ENCODE measurements at places on chromosomes 5 and 9.

DNA sequence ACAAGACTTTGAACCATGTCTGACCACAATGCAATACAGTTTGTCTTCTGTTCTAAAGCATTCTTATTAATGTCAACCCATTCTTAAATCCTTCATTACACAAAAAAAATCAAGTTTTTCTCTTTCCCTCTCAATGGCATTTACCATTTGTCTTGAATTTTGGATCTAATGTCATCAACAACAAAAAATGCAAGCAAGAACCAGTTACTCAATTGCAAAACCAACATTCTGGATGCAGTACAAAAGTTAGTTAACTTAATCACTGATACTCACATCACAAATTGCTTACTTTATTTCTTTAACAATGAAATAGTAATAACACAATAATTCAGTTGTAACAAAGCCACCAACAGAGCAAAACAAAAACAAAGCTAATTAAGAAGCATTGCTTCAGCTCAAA lies 6.0 kb downstream of the C9orf40 start:
- no peak for DNase-seq

DNA sequence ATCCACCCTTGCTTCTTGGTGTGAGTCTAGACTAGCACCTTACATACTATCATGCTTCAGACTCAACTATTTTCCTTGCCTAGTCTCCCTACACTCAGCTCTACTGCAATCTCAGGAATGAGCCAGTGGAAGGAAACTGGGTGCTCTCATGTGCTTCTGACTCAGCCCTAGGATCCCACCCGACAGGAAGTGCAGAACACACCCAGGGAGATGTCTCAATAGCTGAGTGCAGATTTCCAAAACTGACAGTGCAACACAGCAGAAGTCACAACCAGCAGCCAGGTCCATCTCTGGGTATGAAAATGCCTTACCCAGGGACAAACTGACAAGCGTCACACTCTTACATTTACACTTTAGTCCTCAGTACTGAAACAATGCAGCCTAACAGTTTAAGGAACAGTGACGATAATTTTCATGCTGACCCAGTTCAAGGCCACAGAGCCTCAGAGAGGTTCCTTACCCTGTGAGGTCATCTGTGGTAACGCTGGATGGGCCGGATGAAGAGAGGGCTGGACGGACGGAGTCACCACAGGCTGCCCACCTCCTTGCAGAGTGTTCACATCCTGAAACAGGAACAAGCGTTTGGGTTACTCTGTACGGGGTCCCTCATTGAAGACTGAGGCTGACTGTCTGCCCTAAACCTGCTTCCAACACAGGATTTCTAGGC lies 33.0 kb downstream of the FKBP15 start:
- no peak for DNase-seq

GRCh38 chr5:124584991-124585715 lies 161.3 kb downstream of the ZNF608 start:
- DNase-seq: no peak

DNA sequence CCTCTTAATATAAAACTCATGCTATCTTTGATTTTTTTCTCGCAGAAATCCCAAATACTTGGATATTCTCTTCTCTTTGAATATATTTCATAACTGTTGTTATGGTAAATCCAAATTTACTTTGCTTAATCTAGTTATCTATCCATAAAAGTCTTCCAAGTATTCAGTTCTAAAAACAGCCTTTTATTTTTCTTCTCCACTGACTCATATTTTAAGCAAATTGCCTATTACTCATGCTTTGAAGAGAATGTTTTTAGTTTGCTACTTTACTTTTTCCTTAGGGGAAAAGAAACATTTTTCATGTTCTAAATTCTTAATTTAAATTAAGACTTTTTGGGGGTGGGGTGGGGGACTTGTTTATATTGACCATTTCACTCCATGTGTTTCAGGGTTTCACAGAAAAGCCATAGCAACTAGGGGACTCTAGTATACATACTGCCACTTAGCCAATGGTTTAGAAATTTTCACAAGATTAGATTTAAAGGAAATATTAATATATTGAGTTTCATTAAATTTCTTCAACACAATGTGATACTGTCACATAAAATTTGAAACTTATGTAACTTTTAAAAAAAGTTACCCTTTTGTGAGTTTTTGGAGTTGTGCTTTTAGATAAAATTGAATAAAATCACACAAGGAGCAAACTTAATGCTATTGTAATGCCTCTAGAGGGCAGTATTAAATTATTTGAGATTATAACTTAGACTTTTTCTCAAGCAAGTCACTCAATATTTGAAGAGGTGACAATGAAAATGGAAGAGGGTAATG lies 545.8 kb upstream of the ARRDC3 start:
- DNase-seq: no peak

DNA sequence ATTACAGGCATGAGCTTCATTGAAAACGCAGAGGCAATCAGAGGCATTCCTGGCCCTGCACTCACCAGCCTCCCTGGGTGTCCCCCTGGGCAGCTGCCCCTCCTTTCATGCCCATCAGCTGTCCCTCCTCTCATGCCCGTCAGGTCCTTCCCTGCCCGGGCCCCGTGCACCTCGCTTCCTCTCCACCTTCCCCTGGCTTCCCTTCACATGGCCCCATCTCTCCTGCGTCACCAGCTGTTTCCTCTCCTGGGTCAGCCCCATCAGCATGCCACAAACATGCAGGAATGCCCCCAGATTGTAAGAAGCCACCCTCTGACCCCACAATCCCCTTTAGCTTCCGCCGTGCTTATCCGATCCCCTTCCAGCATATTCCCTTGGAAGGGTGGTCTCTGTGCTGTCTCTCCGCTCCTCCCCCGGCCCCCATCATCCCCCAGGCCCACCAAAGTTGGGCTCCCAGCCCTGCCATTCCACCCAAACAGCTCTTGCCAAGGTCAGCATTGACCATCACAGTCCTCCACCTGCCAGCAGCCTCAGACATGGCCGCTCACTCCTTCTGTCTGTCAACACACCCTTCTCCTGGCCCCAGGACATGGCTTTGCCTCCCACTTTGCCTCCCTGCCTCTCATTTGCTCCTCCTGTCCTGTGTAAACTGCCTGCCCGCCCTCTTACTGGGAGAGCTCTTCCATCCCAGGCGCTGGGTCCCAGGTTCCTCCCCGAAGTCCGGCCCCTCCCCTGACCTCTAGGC lies 98.6 kb upstream of the IER5L start:
- DNase-seq: no peak

DNA sequence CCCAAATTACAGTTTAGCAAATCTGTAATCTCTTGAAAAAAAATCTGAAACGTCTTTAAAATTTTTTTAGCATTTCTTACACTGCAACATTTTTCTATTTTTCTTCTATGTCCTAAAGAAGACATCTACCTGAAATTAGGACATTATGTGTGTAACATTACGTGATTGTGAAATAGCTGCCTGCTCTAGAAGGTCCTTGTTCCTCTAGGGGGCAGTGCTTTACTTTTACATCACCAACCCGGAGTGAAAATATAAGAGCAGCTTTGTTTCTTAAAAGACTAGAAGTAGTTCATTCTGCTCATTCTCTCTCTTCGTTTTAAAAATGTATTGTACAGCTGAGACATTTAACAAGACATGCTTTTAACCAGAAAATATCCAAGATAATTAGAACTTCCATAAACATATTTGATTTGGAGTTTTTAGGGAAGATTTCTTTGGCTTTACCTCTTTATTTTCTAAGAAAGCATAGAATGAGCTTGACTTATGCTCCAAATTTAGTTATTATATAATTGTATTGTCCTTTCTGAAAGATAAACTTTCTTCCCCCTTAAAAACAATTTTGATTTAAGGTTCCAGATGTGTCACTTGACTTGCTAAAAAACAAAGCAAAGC lies 48.1 kb upstream of the RIOK2 start:
- no peak for DNase-seq

DNA sequence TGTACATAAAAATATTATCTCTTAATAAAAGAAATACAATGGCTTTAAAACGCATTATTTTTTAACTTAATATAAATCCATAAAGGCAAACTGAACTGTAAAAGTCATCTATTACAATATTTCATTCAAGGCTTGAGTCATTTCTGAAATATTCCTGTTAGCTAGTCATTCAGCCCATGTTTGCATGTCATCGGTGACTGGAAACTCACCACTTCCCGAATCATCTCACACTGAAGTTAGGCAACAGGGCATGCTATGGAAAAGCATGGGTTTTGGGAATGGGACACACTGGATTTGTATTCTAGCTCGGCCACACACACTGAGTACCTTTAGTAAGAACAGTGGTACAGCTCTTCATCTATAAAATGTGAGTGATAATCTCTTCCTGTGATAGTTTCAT lies 691.1 kb upstream of the C9orf72 start:
- DNase-seq: no peak
